ENCODE measurements at places on chromosomes 1 and 21.

- no peaks in the 10 kb centered on the region for H3K27me3 ChIP-seq
- H3K27ac ChIP-seq, result no peak overlapping the region
- no peak overlapping the region for H3K4me3 ChIP-seq
- no peaks in the 10 kb centered on the region for H3K36me3 ChIP-seq
Measured at GRCh38 chr1:202649553-202650392, 60.5 kb downstream of the SYT2 start.

DNA sequence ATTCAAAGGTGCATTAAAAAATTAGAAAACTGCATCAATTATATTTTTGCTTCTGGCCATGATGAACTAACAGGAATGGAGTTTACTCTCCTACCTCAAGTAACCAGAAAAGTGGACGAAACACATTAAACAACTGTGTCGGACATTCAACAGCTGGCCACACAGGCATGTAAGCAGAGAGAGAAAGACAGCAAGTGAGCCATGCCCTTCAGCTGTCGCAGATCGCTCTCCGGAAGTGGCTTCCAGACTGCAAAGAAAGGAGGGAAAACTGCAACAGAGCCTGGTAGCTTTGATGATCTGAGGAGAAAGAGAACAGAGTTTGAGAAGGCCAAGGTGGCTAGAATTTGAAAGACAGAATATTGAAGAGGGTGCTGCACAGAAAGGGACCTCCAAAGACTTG lies 557.2 kb downstream of the MATN1 start:
- H3K36me3 ChIP-seq, result no peaks in the 10 kb centered on the region
- no peak overlapping the region for H3K27ac ChIP-seq
- H3K4me3 ChIP-seq, result no peak overlapping the region
- DNase-seq, result no peak

DNA sequence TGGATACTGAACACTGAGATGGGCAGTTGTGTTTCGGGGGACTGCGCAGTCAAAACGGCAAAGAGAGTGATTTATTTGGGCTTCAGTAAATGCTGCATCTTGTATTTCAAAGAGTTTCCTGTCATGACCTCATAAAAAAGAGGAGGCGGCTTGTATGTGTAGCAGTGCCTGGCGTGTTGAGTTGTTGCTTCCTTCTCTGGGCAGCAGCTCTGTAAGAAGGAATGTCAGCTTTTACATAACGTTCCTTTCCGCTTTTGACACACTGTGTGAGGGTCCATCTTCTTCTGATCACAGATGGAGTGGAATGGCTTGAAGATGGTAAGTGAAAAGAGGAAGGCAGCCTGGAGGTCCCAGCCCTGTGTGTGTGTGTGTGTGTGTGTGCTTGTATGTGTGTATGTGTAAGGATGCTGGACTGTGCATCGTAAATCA lies 941 bp downstream of the ELAVL4 start:
- no peak overlapping the region for H3K4me3 ChIP-seq
- H3K27ac ChIP-seq, result no peak overlapping the region
- no peaks in the 10 kb centered on the region for H3K36me3 ChIP-seq
- H3K4me1 ChIP-seq, result no peaks in the 10 kb centered on the region
- no peaks in the 10 kb centered on the region for H3K27me3 ChIP-seq
- DNase-seq, result no peak

GRCh38 chr1:235714205-235714897 lies 64.8 kb upstream of the GNG4 start:
- DNase-seq, result no peak
- no peaks in the 10 kb centered on the region for H3K36me3 ChIP-seq
- H3K27ac ChIP-seq, result peak overlapping the region; percentile 37
- no peaks in the 10 kb centered on the region for H3K27me3 ChIP-seq
- no peaks in the 10 kb centered on the region for H3K4me1 ChIP-seq

DNA sequence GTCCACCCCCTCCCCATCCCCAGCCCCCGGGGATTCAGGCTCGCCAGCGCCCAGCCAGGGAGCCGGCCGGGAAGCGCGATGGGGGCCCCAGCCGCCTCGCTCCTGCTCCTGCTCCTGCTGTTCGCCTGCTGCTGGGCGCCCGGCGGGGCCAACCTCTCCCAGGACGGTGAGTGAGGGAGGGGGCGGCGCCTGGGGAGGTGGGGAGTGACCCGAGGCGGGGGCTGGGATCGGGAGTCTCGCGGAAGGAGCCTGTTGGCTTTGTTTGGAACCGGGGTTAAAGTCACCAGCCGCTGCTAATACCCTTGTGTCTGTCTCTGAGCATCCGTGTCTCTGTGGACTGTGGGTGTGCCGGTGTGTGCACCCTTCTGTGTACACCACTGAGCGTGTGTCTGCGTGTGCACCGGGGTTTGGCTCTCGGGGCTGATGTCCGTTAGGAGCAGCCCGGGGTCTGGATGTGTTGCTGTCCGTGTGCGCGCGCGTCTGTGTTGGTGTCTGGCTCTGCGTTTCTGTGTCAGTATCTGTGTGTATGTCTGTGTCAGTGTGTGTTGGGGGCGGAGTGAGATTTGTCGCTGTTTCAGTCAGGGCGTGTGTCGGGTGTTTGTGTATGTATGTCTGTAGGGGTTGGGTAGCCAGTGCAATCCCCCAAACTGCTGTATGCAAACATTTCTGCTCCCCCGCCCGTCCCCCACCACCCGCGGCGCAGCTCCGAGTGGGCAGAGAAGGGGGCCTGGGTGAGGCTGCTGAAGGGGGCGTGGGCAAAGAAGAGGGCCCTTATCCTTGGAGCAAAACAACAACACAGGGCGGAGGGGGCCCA lies 480 bp downstream of the CADM3 start:
- H3K27me3 ChIP-seq, result no peaks in the 10 kb centered on the region
- DNase-seq, result no peak
- H3K4me3 ChIP-seq, result no peak overlapping the region
- no peaks in the 10 kb centered on the region for H3K4me1 ChIP-seq
- H3K36me3 ChIP-seq, result no peaks in the 10 kb centered on the region
- no peak overlapping the region for H3K27ac ChIP-seq

GRCh38 chr1:219433496-219434131 lies 179.3 kb downstream of the ZC3H11B start:
- H3K36me3 ChIP-seq, result no peaks in the 10 kb centered on the region
- peak; percentile 68 for DNase-seq
- no peaks in the 10 kb centered on the region for H3K27me3 ChIP-seq
- H3K4me3 ChIP-seq, result no peak overlapping the region
- H3K4me1 ChIP-seq, result peaks cover 25% of the 10 kb centered on the region

- H3K4me3 ChIP-seq, result no peak overlapping the region
- H3K27me3 ChIP-seq, result no peaks in the 10 kb centered on the region
- H3K27ac ChIP-seq, result no peak overlapping the region
Measured at GRCh38 chr1:54698346-54698745, 17.3 kb upstream of the TTC4 start.

DNA sequence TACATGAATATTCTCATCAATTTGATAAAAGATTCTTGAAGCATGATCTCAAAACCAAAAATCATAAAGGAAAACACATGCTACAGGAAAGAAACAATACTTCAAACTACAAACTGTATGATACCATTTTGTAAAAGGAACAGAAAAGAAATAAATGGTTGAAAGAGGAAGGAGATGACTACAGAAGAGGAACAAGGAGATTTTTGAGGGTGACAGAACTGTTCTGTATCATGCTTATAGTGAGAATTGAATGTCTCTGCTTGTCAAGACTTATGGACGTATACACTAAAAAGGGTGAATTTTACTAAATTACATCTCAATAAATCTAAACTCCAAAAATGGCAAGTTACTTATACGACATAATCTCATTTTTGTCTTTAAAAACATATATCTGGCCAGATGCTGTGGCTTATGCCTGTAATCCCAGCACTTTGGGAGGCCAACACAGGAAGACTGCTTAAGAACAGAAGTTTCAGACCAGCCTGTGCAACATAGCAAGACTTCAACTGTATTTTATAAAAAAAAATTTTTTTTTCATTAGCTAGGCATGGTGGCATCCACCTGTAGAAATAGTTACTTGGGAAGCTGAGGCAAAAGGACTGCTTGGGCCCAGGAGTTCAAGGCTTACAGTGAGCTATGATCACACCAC lies 125.4 kb downstream of the EIF4G3 start:
- no peaks in the 10 kb centered on the region for H3K4me1 ChIP-seq
- no peak for DNase-seq
- no peak overlapping the region for H3K27ac ChIP-seq

GRCh38 chr1:19289244-19289643 lies 674 bp upstream of the AKR7A3 start:
- H3K27me3 ChIP-seq, result no peaks in the 10 kb centered on the region
- no peaks in the 10 kb centered on the region for H3K36me3 ChIP-seq
- peak overlapping the region; percentile 91 for H3K27ac ChIP-seq
- H3K4me3 ChIP-seq, result no peak overlapping the region
- peaks cover 8% of the 10 kb centered on the region for H3K4me1 ChIP-seq
